ENCODE measurements at places on chromosomes 2 and 18.
A peak's percentile ranks its signal among the peaks of the same experiment; 100 is the strongest.

GRCh38 chr2:38074764-38075506 is 1.0 kb downstream of the CYP1B1 start:
- DNase-seq, result peak; percentile 55

DNA sequence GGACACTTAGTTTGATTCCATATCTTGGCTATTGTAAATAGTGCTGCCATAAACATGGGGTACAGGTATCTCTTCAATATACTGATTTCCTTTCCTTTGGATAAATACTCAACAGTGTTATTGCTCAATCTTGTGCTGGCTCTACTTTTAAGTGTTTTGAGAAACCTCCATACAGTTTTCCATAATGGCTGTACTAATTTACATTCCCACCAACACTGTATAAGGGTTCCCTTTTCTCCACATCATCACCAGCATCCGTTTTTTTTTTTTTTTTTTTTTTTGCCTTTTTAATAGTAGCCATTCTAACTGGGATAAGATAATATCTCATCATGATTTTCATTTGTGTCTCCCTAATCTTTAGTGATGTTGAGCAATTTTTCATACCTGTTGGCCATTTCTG is 29.9 kb upstream of the GALNT5 start:
- no peak for DNase-seq

- DNase-seq, result peak; percentile 29
Measured at GRCh38 chr2:53768242-53768542, 588 bp downstream of the CHAC2 start.

DNA sequence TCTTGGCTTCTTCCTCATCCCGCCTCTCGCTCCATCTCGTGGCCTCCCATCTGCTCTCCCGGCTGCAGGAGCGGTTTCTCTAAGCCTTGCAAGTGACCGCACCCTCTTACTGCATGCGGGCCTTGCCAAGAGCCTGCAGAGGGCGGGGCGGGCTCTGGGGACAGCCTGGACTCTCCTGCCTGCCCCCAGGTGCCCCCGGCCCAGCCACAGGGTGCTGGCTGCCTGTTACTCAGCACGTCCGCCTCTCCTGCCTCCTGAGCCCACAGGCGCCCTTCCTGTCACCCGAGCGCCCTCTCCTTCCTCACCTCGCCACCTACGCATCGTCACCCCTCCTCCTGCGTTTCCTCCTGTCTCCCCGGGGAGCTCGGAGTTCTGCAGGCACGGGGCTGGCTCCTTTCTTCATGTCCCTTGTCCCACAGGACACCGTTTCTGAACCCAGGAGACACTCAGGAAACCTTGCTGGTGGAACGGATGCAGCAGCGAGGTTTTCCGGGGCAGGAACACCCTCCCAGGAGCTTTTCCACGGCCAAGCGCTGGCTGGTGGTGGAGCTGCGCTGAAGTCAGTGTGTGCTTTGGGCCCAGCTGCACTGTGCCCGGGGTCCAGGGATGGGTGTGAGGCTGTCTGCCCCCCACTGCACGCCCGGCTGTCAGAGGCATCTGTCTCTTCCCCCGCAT is 28.5 kb downstream of the HPCAL1 start:
- DNase-seq, result peak; percentile 75

DNA sequence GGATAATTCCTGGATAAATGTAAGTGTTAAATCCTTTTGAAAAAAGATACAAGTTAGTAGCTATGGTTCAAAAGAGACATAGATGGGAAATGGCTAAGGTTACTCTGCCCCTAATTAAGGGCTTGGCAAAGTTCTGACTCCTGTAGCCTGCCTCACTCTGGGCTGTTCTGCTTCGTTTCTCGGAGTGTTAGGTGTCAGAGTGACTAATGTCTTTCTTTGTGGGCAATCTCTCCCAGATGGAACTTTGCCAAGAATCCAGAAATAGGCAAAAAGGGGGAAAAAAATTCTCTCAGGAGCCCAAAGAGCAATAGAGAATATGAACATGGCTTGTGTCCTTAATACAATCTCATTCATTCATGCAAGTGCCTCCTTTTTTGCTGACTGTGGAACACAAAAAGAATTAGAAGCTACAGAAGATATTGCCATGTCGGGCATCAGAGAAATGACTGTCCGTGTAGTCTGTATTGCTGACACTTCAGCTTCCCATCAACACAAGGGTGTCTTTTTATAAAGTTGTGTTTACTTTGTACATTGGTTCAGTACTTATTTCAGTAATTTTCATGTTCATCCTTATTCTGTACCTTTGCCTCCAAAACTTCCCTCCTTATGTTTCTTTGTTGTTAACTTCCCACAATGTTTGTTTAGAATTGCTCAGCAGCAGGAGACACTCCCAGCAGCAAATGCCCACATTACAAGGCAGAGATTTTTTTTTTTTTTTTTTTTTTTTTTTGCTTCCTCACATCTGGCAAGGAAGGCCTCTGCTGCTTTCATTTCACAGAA is 134.0 kb downstream of the FTCDNL1 start:
- peak; percentile 38 for DNase-seq

GRCh38 chr2:119574864-119575263 is 30.6 kb downstream of the CFAP221 start:
- DNase-seq, result no peak

Data from inflammatory macrophage (primary cell).